Memory B cell (primary cell): ENCODE measurements at places on chromosomes 13 and 19.

DNA sequence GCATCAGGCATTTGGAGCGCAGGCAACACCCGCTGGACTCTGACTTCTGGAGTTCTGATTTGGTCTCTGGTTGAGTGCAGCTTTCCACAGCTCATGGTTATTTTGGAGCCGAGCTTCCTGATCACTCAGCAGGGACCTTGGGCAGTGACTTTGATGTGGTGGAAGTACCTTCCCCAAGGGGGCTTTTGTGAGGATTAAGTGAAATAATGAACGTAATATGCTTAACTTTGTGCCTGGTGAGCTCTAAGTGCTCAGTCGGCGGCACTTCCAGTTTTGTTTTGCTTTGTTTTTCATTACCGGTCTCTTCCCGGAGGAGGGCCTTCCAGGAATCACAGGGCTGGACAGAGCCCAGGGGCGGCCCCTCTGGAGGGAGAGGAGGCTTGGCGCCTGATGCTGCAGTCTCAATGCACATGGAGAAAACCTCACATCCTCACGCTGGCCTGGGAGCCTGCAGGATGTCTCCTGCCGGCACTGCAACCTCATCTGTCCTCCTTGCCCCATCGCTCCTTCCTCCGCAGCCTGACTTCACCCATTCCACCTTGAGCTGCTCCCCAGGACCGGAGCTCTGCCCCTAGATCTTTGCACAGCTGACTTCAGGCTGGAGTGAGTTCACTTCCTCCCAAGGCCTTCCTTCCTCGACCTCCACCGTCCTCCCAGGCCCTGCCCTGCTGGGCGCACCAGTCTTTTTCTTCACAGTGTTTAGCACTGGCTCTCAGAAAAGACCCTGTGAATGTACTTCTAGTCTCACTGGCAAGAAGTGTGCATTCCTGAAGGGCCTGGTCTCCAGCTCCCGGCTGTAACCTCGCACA, 1.5 kb downstream of the PLEKHF1 start:
- DNase-seq = no peak

DNA sequence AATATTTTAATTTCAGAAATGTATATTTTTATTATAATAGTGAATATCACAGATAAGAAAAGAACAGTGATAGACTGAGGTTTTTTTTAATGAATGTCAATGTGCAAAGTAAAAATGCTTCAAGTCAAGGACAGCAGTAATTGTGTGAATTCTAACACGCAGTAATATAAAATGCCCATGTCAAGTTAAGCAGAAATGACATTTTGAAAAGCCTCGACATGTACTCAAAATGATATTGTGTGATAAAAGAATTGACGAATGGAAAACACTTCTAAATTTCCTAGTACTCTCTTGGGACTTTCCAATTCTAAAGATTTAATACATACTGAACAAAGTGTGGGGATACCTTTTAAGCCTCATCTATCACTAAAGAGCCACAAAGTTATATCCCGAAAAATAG, 172.6 kb downstream of the SLITRK6 start:
- DNase-seq = no peak

GRCh38 chr19:57527136-57527881, at the start of gene ZNF549:
Gene ZNF549, plus strand, starts transcription at chr19:57527356. Its CDS starts 218 bp downstream, at chr19:57527574.
- peak; percentile 71 for DNase-seq

GRCh38 chr13:45216193-45216592, 15.3 kb upstream of the KCTD4 start:
- DNase-seq = no peak

DNA sequence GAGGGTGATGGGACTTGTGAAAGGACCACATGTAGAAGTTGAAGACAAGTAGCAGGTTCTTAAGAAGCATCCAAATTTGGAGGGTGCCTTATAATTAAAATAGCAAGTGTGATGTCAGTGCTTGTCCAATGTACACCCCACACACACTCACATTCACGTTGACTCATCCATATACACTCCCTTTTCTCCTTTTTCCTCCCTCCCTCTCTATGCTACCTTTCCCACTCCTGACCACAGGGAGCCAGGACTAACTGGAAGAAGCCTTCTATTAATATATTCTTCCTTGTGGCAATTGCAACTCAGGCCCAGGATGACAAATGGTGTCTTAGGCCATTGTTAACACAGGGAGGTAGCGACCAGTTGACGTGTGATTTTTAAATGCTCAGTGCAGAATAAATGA, 16.3 kb upstream of the GPR183 start:
- DNase-seq = no peak

- no peak for DNase-seq
These were observed 6.8 kb downstream of the WDFY2 start for GRCh38 chr13:51590971-51591627.

DNA sequence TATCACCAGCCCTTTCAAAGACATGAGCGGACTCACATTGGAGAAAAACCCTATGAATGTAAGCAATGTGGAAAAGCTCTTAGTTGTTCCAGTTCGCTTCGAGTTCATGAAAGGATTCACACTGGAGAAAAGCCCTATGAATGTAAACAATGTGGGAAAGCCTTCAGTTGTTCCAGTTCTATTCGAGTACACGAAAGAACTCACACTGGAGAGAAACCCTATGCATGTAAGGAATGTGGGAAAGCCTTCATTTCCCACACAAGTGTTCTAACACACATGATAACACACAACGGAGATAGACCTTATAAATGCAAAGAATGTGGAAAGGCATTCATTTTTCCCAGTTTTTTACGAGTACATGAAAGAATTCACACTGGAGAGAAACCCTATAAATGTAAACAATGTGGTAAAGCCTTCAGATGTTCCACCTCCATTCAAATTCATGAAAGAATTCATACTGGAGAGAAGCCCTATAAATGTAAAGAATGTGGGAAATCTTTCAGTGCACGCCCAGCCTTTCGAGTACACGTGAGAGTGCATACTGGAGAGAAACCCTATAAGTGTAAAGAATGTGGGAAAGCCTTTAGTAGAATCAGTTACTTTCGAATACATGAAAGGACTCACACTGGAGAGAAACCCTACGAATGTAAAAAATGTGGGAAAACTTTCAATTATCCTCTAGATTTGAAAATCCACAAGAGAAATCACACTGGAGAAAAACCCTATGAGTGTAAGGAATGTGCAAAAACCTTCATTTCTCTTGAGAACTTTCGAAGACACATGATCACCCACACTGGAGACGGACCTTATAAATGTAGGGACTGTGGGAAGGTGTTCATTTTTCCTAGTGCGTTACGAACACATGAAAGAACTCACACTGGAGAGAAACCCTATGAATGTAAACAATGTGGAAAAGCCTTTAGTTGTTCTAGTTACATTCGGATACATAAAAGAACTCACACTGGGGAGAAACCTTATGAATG, 17.6 kb downstream of the ZNF791 start:
- no peak for DNase-seq

- no peak for DNase-seq
These were observed 505.6 kb downstream of the MYO16 start for GRCh38 chr13:109135018-109135417.

GRCh38 chr19:14059093-14059480, 2.8 kb downstream of the PALM3 start:
- DNase-seq = peak; percentile 64

GRCh38 chr19:42272535-42272897, 3.5 kb downstream of the CIC start:
- DNase-seq = no peak

DNA sequence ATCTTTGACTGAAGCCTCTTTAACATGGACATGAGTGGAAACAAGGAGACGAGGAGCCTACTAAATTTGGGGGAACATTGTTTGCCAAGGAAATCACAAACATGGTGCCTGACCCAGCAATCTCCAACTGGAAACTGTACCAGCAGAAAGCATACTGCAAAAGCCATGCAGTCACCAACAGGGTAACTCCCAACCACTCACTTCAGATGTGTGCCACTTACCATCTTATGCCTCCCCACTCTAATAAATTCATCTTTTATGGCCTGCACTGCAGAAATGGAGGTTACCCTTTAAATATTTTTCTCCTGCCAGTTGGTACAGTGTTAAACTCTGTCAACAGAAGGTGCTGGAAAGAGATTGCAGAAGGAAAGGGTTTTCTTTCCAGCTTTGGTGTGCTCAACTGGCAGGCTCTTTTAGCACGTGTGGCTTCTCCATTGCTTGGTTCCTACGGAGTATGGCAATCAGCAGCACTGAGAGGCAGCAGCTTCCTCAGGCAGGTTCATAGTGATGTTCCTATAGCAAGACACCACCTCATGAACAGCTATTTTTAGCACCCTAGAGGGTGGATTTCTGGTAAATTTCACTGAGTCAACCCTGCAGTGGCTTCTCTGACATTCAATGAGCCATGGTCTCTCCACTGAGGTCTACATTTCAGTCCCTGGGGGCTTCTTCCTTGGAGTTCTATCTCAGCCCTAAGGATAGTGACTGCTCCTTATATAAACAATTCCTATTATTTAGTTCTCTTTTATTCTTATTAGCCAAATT, 21.4 kb downstream of the MIR17HG start:
- no peak for DNase-seq

GRCh38 chr13:95115525-95115924, 185.7 kb downstream of the ABCC4 start:
- DNase-seq = no peak

- no peak for DNase-seq
These were observed 103.3 kb downstream of the DLEU7 start for GRCh38 chr13:50740052-50740741.

DNA sequence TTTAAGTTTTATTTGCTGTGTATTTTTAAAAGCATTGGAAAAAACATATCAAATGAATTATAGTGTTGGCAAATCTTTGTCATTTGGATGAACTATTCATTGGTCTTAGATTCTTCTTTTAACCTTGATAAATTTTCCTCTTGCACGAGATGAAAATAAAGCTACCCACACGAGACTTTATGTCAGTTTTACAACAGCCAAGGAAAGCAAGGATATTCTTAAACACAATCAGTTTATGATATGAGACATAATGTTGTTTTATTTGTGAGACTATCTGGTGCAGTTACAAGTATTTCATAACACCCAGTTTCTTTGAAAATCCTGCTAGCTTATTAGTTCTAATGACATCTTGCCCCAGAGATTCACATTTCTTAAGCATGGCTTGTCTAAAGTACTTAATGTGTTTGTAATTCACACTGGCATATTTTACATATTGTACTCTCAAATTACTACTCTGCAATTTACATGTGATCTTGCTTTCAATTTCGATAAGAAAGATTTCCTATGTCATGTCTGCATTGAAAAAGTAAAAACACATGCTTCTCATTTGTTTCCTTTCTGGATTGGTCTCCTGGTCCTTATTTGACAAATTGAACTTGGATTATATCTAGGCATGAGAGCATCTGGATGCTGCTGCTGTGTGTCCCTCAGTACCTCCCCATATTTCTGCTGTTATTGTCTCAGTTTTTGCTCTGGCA, 955.5 kb upstream of the PCDH9 start:
- no peak for DNase-seq

GRCh38 chr19:39405261-39405957, 1.2 kb upstream of the ZFP36 start:
- no peak for DNase-seq

- DNase-seq = no peak
These were observed 1.2 kb downstream of the S1PR5 start for GRCh38 chr19:10516064-10516385.

DNA sequence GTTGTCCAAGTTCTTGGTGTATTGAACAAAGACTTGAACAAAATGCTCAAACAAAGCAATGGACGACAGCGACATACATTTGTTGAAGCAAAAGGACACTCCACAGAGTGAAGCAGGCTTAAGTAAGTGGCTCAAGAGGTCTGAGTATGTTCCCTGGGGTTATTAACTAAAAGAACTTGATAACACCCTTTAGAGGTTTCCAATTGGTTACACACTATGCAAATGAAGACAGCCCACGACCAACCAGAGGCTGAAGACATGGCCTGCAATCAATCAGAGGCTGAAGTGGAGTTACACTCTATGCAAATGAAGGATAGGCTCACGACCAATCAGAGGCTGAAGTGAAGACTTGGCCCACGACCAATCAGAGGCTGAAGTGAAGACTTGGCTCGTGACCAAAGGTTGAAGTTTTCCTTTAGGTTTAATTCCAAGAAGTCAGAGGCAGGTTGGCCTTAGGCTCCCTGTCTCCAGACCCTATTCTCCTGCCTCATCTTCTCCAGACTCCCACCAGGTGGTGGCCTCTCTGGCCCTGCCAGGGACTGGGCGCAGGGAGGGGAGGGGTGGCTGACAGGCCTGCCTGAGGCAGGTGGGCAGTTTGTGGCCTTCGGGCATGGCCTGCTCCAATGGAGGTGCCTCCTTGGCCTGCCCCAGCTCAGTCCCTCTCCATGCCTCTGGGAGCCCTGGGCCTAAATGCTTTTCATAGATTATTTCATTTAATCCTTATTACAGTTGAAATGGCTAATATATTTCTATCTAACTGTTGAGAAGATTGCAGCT, 38.1 kb downstream of the CCDC169 start:
- DNase-seq = no peak

DNA sequence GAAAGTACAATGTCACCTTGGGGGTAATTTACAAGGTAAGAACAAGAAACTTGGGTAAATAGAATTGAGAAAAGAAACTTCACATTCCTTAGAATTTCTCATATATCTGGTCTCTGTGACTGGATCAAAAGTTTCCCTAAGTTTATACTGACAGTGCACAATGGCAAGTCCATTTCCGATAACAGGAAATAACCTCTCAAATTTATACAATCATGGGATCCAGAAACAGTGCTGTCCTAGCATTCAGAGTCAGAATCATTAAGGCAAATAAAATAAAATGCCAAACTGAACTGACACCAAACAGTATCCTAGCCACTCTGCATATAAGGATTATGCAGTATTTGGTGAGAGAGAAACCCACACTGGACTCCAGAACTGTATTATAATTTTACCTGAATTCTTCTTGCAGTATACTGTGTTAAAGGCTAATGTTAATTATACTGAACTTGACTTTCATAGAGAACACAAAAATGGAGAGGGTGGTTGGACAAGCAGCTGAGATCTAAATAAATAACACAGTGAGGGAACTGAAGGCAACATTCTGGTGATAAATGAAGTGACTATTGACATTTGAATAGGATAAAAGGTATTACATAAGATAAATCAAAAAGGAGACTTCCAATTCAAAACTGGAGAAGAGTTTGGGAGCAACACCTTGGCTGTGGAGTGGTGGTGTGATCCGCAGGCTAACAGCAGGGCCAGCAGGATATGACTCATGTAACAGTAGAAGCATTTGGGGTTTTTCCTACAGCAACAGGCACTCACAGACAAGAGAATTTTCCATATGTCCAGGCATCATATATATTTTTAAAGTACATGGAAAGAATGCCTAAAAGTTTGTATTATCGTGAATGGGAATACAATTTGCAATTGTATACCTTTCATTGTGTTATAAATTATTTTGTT, 932.5 kb upstream of the MIR17HG start:
- DNase-seq = no peak

- DNase-seq = no peak
These were observed 2.3 kb downstream of the FNDC3A start for GRCh38 chr13:48977973-48978372.

DNA sequence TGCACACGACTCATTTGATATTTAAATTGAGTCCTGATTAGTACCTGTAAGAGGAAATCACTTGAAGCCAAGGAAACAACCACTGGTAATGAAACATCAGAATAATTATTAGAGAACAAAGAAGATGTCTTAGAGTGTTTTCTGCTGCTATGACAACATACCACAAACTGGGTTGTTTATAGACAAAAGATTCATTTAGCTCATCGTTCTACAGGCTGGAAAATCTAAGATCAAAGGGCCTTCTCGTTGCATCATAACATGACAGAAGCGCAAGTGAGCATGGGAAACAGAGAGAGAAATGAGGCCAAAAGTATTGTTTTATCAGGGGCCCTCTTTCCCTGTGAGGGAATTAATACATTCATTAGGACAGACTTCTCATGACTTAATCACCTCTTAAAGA, 1024.0 kb upstream of the PCDH9 start:
- no peak for DNase-seq

GRCh38 chr13:31199527-31199848, 287 bp upstream of the B3GLCT start:
- DNase-seq = no peak
